Testis (tissue), 5 donors: ENCODE measurements at places on chromosomes 7 and 10.
A peak's percentile ranks its signal among the peaks of the same experiment; 100 is the strongest.

GRCh38 chr7:22043367-22043766 lies 97.7 kb upstream of the CDCA7L start:
- DNase-seq: no peak

DNA sequence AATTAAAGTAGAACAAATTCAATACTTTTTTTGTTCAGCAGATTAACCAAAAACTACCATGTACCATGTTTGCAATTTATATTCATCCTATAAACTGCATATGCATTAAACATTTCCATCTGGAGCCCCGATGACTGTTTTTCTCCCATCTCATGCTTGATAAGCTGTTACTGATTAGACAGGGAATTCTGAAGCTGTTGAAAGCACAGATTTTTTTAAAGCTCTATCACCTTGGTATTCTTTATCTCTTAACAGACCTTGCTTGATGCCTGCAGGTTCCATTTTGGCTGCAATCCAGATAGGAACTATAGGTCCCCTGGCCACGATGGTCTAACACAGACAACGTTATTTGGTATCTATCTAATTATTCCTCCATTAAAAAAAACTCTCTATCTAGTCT lies 961.7 kb downstream of the CNTNAP2 start:
- no peak for DNase-seq

GRCh38 chr7:115493381-115493780 lies 537.2 kb downstream of the TFEC start:
- no peak for DNase-seq

DNA sequence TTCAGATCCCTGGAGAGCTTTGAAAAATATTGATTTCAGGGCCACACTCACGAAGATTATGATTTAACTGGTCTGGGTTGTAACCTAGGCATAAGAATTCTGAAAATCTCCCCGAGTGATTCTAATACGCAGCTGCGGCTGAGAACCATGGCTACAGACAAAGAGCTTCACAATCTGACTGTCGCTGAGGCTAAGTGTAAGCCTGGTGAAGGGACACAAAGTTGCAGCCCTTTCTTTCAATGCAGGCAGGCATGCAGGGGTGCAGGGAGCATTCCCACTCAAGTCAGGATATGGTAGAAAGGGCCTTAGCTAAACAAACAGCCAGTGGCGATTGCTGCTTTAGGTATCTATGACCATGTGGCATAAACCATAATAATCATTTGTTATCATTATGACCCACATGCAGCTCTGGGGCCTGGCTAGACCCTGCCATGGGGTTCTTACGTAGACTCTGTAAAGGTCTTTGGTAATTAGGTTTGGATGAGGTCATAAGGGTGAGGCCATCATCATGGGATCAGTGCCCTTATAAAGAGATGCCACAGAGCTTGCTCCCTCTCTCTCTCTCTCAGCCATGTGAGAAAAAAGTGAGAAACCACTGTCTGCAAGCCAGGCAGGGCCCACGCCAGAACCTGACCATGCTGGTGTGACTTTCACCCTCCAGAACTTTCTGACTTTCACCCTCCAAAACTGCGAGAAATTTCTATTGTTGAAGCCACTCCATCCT lies 88.4 kb upstream of the LANCL2 start:
- DNase-seq: no peak

- DNase-seq: peak; percentile 39
Observed at GRCh38 chr10:121070275-121071070, 219.3 kb downstream of the WDR11 start.

DNA sequence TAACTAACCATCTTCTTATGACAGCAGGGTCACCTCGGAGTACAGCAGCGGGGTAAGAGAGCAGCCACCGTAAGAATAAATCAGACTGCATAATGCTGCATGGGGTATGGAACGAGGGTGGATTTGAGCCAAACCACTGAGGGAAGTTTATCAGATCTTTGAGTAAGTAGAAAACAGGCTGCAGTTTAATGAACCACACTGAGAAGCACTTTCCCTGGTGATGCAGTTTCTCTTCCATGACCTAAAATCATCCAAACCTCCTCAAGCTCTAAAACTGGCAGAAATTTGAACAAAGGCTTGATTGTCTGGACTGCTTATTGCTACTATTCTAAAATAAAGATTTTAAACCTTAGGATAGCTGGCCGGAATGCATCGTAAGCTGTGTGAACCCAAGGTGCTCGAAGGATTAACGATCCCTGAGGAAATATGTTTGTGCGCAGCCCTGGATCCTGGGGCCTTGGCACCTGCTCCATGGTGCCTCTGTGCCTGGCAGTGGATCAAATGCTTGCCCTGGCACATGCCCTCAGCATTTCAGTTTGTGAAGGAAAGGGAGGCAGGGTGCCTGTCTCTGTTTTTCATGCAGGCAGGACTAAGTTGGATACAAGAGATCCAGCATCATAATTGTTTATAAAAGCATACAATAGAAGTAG lies 322.7 kb downstream of the LHFPL3 start:
- DNase-seq: no peak

GRCh38 chr10:129879655-129880054 lies 84.4 kb downstream of the EBF3 start:
- no peak for DNase-seq

DNA sequence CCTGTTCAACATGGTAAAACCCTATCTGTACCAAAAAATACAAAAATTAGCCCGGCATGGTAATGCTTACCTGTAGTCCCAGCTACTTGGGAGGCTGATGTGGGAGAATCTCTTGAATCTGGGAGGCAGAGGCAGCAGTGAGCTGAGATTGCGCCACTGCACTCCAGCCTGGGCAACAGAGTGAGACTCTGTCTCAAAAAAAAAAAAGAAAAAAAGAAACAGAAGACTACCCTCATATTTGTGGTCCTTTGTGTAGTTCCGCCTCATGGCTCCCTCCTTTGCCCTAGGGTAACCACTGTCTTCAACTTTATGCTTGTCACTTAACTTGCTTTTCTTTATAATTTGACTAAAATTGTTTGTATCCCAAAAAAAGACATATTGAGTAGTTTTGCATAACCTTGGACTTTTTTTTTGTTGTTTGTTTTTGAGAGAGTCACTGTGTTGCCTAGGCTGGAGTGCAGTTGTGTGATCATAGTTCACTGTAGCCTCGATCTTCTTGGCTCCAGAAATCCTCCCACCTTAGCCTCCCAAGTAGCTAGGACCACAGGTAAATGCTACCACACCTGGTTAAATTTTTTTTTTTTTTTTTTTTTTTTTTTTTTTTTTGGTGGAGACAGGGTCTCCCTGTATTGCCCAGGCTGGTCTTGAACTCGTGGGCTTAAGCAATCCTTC lies 3.7 kb downstream of the ZNF487 start:
- DNase-seq: no peak

- DNase-seq: no peak
Observed at GRCh38 chr10:122642726-122643605, 56.7 kb downstream of the C10orf120 start.

GRCh38 chr10:74640134-74640921 lies 186.1 kb upstream of the KAT6B start:
- no peak for DNase-seq

- DNase-seq: no peak
Observed at GRCh38 chr10:124374535-124375352, 44.0 kb downstream of the OAT start.

DNA sequence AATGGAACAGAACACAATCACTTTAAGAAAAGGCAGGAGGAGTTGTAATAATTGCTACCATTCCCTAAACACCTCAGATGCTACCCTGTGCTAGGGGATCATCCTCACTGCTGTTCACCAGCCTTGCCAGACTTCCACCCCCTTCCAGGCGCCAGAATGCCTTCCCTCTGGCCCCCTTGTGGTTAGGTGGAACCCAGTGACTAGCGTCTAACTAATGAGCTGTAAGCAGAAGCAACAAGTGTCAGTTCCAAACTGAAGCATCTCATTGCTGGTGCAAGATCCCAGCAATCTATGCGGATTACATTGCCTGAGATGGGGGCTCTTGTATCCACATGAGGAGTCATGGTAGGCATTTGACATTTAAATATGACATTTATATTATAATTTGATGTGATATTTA lies 86.6 kb downstream of the FRMD4A start:
- no peak for DNase-seq

GRCh38 chr10:14821635-14822375 lies 16.0 kb downstream of the CDNF start:
- DNase-seq: no peak

- DNase-seq: no peak
Observed at GRCh38 chr7:98194186-98194585, 17.1 kb upstream of the BHLHA15 start.

GRCh38 chr7:1113548-1113885 lies 25.6 kb downstream of the GPER1 start:
- no peak for DNase-seq

GRCh38 chr10:124535731-124536495 lies 74.3 kb downstream of the LHPP start:
- no peak for DNase-seq

- no peak for DNase-seq
Observed at GRCh38 chr10:86258499-86258898, 108.1 kb downstream of the GRID1 start.

DNA sequence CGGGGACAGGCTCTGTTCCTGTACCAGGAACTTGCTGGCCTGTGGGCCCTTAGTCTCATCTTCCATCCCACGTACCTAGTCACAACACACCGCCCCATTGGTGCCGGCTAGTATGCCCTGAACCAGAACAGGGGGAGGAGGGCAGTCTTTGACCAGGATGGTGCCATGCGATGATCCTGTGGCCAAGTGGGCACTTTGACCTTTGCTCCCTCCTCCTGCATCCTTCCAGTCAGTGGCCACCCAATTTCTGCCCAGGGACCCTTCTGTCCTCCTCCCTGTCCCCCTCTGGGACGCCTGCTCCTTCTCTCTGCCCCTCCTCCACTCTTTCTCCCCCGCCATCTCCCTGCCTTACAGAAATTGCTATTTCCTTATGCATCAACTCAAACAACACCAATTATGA lies 126.3 kb upstream of the CHST15 start:
- DNase-seq: no peak

DNA sequence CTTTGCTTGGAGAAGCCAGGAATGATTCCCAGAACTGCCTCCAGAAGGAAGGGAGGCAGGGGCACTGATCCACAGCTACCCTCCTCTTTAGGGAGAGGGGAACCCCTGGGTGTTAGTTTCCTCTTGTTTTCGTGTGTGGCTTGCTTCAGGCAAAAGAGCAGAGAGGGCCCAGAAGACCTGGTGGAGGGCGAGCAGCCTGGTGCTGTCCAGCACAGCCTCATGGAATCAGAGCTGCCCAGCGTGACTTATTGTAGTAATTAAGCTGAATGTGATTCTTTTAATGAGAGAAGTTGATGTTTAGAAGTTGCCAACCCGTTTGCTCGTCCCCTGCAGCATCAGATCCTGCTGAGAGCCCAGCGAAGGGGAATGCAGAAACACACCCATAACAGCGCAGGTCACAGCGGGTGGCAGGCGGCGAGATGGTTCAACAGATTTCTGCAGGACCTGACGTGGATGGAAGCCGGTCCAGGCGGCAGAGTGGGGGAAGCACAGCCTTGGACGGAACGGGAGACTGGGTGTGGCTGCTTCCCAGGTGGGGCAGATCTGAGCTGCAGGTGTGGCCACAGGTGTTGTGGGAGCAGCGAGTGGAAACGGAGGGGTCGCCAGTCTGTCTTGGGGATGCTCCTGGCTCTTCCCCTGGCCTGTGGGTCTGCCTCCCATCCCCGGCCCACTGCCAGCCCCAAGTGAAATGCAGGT lies 53.7 kb upstream of the SHH start:
- peak; percentile 13 for DNase-seq

DNA sequence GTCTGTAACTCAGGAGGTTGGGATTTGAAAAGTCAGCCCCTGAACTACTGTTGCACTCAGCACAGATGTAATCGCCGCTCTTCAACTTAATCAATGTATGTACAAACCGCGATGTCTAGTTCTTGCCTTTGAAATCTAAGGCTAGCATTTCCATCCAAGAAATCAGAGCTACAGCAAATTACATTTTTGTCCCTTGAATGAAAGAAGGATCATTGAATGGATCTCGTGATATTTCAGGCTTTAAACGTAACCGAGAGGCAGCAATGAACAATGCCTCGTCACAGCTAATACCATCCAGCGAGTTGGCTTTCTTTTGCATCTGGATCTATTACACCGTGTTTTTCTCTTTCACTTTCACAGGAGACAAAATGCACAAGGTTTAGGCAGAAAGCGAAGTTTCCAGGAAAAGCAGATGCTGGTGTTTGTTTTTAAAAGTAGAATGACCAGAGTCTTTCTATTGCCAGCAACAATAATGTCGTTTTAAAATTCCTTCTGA lies 5.5 kb downstream of the SKIDA1 start:
- DNase-seq: no peak

DNA sequence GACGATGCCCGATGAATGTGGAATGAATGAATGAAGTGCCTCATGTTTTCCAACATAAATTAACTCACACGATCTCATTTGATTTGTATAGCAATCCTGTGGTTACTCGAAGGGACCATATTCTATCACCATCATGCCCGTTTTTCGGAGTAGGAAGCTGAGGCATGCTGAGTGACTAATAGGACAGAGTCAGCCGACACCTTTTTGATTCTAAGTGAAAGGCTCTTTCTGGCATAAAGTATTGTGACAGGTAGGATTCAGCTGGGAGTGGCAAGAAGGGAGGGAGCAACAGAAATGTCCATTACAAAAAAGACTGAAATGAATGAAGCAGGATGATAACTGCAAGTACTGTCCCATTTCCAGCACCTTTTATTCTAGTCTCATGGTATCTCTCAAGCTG lies 55.7 kb downstream of the KLRG2 start:
- DNase-seq: no peak

DNA sequence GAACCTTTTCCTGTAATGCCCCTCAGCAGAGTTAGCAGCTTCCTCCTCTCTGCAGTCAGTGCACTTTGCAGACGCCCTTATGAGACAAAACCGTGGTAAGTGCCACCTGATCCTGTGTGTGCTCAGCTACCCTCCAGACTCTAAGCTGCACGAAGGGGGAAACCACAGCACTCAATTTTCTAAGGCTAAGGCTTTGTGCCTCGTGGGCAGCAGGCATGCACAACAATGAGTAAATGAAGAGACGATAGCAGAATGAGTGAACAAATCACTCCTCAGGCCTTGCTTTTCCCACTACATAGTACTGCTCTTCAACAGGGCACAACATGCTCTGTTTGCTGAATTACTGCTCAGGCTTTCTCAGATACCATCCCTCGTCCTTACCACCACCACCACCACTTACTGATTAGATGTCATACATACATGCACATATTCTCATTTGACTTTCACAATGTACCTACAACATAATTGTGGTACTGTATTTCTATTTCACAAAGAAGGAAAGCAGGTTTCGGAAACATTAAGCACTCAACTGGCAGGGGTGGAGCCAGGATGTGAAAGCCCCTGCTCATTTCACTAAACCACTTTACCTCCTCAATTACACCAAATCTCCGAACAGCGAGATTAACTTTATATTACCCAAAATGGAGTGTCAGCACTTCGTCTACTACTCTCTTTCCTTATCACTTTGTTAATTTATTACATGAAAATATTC lies 85.4 kb downstream of the ICA1 start:
- no peak for DNase-seq

GRCh38 chr7:32583791-32584190 lies 88.5 kb downstream of the AVL9 start:
- DNase-seq: no peak

- no peak for DNase-seq
Observed at GRCh38 chr10:114261076-114261475, 22.0 kb downstream of the VWA2 start.
